ENCODE measurements at places on chromosomes 4 and X.

DNA sequence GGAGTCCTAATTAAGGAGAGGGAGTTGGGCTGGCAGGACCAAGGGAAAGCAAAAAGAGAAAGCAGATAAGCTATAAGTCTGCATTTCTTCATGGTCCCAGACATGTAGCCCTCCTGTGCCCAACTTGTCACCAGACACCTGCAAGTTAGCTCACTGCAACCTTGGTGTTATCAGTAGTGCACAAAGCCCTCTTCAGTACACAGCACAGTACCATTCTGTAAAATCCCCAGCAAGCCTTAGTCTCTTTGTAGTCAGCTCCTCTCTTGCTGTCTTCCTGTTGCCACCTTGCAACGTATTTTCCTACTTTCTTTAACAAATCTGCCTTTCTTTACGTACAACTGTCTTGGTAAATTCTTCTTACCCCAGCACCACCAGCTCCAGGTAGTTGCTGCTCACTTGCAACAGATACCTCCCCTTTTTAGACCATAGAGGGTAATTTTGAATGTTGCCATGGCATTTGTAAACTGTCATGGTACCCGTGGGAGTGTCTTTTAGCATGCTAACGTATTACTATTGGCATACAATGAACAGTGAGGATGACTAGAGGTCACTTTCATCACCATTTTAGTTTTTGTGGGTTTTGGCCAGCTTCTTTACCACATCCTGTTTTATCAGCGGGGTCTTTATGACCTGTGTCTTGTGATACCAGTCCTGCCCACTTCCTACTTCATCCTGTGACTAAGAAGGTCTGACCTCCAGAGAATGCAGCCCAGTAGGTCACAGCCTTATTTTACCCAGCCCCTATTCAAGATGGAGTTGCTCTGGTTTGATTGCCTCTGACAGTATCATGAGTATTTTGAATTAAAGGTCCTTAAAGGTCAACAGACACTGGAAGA is 28.3 kb upstream of the AP1S2 start:
- no peak for DNase-seq

DNA sequence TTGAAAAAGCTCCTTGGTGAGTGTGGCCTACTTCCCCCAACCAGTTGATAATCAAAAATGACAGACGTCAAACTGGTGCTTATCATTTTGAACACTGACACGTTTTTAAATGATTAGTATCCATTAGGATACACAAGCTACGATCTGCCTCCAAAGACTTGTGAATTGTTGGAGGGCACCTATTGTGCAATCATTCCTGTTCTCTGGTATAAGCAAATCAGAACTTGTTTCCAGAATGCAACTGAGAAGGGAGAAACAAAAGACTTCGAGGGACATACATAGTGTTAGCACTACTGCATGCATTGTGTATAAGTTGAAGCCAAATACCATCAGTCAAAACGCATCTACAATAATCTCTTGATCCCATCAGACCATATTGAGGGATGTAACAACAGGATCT is 11.6 kb downstream of the NPY2R start:
- no peak for DNase-seq

DNA sequence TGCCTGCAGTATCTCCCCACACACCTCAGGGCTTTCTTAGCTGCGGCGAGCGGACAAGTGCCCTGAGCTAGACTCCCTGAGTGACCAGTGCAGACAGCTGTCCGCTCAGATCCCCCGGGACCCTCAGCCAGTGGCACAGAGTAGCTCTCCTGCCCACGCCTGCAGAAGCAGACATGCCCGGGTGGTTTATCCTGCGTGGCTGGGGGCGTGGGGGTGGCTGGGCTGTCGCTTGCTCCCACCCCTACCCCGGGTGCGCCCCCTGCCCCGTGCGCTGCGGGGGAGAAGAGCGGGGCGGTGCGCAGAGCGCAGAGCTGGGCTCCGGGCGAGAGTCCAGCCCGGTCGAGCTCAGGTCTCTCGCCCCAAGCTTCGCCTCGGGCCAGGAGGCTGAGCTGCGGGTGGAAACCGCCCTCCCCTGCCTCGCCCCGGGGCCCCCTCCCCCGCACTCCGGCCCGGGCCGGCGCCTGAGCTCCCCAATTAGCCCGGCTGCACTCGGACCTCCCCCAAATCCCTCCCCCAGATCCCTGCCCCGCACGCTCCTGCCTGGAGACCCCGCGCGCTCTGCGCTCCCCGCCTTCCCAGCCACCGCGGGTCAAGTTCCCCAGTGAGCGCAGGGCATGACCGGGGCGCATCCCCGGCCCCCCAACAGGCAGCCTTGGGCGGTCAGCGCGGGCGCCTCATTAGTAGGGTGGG is 11.7 kb upstream of the SHOX start:
- DNase-seq = no peak

- no peak for DNase-seq
These were observed 58.4 kb upstream of the HS3ST1 start for GRCh38 chr4:11487139-11487538.

- no peak for DNase-seq
These were observed 145.7 kb upstream of the TBC1D9 start for GRCh38 chr4:140901736-140902336.

- no peak for DNase-seq
These were observed 175.4 kb downstream of the SH3BGRL start for GRCh38 chrX:81377329-81377728.

DNA sequence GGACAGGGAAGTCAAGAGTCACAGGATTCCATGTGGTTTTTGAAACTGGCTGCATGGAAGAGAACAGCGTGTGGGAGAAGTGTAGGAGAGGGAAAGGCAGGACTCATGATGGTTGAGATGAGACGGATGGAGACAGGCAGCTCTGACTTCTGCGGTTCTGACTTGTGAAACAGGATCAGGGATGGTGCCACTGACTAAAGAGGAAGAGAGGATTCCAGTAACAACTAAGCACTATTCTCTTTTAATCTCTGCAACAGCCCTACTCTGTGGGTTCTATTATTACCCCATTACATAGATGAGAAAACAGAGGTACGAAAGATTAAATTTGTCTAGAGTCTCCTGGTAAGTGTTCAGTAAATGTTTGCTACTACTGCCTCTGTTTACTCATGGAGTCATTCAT is 156.3 kb downstream of the CBR4 start:
- no peak for DNase-seq

- DNase-seq = no peak
These were observed 84.6 kb upstream of the FMR1 start for GRCh38 chrX:147827070-147827469.

- DNase-seq = no peak
These were observed 551.4 kb upstream of the ADGRL3 start for GRCh38 chr4:60648774-60649173.

GRCh38 chr4:143559757-143560147 is 46.2 kb downstream of the SMARCA5 start:
- DNase-seq = no peak

GRCh38 chrX:6026429-6026828 is 202.2 kb downstream of the NLGN4X start:
- no peak for DNase-seq

GRCh38 chrX:112377481-112377880 is 294.9 kb upstream of the TRPC5 start:
- DNase-seq = no peak

- no peak for DNase-seq
These were observed 18.6 kb downstream of the SEC24D start for GRCh38 chr4:118817178-118817930.

GRCh38 chrX:1029494-1029893 is 183.0 kb downstream of the CRLF2 start:
- DNase-seq = no peak

DNA sequence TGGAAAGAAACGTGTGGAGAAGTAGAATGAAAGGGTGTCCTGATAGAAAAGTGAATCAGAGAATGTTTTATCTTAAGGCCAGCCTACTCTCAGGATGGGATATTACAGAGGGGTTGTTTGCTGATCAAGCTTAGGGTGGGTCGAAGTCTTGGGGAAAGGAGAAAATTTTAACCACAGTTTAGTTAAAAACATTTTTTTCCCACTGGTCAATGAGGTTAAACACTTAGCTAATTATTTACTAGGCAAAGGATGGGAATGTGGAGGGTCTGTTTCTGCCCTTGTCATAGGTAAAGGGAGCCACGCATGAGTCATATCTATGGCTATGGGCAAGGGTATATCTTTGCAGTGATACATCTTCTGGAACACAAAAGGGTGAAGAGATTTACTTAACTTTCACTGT is 16.1 kb upstream of the SULT1E1 start:
- DNase-seq = no peak

DNA sequence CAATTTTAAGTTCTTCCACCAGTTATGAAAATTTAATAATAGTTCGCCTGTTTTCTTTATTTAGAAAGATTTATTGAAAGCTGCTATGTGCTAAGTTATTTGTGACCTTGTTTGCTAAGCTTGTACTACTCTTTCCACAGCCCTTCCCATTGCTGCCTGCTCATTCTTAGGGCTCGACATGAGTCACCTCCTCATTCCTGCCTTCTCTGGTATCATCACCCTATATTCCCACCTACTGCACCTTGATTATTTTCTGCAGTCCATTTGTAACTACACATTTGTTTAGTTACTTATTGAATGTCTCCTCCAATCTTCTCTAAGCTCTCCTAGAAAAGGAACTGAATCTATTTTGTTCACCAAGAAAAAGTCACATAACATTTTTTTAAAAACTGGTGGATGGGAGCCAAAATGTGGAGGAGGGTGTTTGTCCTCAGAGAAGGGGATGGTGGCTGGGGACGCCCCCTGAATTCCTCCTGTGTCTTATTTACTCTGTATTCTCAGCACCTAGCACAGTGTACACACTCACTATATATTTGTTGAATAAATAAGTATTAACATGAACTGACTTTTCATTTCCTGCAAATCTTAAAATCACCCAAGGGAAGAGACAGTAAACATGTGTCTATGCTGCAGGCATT is 3.7 kb upstream of the RAB9A start:
- DNase-seq = no peak

- DNase-seq = no peak
These were observed 306.2 kb upstream of the SLIT2 start for GRCh38 chr4:19945501-19945900.

DNA sequence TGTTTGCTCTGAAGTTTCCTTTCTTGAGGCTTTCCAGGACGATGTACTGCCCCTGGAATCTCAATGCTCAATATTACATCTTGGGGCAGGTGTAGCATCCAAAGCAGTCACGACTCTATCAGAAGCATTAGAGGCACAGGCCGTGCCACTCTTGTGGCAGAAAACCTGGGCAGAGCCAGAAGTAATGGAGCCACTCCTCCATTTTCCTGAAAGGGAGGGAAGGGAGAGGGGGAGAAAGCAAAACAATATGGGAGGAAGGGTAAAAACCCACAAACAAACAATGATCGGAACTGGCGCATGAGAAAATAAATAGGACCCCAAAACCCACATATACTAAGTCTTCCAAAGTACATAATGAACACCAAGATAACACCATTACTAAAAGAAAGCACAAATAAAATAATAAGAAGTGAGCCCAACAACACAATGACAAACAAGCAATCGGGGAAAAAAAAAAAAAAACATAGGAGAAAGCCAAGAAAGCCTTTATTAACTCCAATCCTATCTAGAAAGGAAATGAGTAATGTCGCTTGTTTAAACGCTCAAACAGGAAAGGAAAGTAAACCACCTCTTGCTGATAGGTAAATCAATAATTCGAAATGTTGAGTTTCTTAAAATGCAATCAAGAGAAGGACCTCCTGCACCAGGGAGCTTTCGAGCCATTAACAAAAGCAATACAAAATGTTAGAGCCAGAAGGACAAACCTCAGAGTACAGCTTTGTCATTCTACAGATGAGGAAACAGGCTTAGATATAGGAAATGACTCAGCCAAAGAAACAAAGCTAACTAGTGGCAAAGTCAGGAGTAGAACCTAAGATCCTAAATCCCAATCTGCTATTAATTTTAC is 117.4 kb downstream of the ATRX start:
- DNase-seq = no peak

GRCh38 chr4:173413036-173413435 is 14.1 kb upstream of the SCRG1 start:
- DNase-seq = no peak

DNA sequence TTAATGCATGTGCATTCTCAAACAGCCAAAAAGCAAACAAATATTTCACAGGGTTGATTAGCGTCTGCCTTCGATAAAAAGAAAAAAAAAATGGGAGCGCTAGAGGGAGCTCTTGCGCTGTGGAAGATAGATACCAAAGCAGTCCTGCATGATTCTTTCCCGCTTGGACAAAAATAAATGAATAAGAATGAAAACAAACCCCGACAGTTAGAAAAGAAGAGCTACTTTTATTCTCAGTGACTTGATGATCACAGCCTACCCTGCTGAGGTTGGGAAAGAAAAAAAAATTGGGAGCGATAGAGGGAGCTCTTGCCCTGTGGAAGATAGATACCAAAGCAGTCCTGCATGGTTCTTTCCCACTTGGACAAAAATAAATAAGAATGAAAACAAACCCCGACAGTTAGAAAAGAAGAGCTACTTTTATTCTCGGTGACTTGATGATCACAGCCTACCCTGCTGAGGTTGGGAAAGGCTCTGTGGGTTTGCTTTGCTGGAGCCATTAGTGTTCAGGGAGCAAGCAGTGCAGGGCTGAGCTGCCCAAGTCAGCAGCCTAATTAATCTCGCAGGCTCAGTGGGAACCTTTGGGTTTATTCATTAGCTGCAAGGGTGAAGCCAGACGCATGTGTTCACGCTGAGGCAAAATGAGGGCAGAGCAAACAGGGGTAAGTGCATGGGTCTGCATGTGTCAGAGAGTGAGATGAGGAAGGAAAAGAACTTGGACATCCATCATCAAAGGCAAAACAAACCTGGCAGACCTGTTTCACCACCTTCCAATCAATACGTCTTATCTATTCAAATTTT is 249.3 kb upstream of the PRKX start:
- DNase-seq = no peak

- no peak for DNase-seq
These were observed 115.4 kb upstream of the STK26 start for GRCh38 chrX:131907488-131908314.

GRCh38 chrX:10358958-10359357 is 202.2 kb downstream of the CLCN4 start:
- no peak for DNase-seq

- DNase-seq = no peak
These were observed 55.5 kb downstream of the LEF1 start for GRCh38 chr4:108113229-108113628.

GRCh38 chr4:43990963-43991362 is 457.6 kb downstream of the KCTD8 start:
- DNase-seq = no peak

DNA sequence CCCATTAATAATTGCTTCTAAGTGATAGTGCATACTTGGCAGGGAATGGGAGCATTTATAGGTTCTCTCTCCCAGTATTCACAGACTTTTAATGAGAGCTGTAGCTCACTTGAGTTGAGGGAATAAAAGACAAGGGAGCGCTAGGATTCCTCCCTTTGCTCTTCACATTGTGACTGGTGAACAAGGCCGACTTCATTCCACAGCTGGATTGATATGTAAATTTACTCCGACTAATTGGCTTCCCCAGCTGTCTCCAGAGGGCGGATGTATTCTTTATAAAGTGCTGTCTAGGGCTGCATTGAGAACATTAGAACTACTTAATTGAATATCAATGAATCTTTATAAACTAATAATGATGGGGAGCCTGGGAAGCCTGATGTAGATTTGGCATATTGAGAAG is 63.4 kb downstream of the GPR50 start:
- no peak for DNase-seq
